Activated CD4-positive, alpha-beta T cell treated with anti-CD3 and anti-CD28 coated beads, Interleukin-2, amount 10 ng/mL, durations not matched to agents 24 days and 14 days (primary cell): ENCODE measurements at places on chromosomes 16 and 17. TPM values are rescaled to one million over a fixed set of nuclear protein-coding genes. Genes with fewer than 3 reads are reported as not detected.

Gene MEOX1
- 0.21 and 0.50 TPM in 2 replicates for total RNA-seq

Gene NUP85
- 125 and 136 TPM in 2 replicates for total RNA-seq

Gene CLEC19A
- total RNA-seq: not detected in 2 replicates

Gene MYCBPAP
- 3.5 TPM in 2 replicates for total RNA-seq

Gene ADCY9
- 8.9 and 9.6 TPM in 2 replicates for total RNA-seq

- H3K4me1 ChIP-seq: peaks cover 3% of the 10 kb centered on the region
- peaks cover 16% of the 10 kb centered on the region for H3K27me3 ChIP-seq
- no peak overlapping the region for H3K4me3 ChIP-seq
- DNase-seq: no peak
- no peak overlapping the region for H3K27ac ChIP-seq
Observed at GRCh38 chr17:46832331-46832821, 13.9 kb upstream of the WNT3 start.

DNA sequence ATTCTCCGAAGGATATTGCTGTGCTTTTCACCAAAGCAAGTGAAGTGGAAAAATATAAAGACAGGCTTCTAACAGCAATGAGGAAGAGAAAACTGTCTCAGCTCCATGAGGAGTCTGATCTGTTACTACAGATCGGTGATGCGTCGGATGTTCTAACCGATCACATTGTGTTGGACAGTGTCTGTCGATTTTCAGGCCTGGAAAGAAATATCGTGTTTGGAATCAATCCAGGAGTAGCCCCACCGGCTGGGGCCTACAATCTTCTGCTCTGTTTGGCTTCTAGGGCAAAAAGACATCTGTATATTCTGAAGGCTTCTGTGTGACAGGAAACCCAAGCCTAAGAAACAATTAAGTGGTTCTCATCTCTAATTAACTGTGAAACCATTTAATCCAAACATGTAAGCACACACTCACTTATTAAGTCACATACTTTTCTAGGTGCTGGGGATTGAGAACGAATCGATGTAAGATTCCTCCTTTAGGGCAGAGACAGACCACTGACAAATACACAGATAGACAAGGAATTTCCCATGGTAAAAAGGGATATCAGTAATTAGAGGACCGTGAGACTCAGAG lies 22.8 kb downstream of the SLFN5 start:
- peaks cover 28% of the 10 kb centered on the region for H3K4me1 ChIP-seq
- H3K4me3 ChIP-seq: no peak overlapping the region
- peak overlapping the region; percentile 67 for H3K27ac ChIP-seq
- DNase-seq: no peak
- H3K36me3 ChIP-seq: peaks cover 64% of the 10 kb centered on the region
- no peaks in the 10 kb centered on the region for H3K27me3 ChIP-seq

DNA sequence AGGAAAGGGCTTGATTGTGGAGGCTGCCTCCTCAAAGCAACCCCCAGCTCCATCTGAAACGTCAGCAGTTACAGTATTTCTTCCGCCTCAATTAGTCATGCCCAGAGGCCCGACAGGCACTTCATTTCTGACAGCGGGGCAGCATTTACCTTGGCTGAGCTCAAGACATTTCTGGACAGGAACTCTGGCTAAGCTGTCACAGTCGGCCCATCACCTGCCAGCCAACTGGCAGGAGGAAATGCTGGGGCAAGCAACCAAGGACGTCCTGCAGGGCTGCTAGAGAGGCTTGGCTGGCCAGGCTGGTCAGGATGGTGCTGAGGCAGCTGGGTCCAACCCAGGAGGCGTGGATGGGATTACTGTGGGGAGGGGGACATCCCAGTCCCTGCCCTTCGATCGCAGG lies 27.8 kb downstream of the PLXDC1 start:
- H3K27me3 ChIP-seq: no peaks in the 10 kb centered on the region
- H3K36me3 ChIP-seq: no peaks in the 10 kb centered on the region
- no peak overlapping the region for H3K4me3 ChIP-seq
- no peak for DNase-seq

DNA sequence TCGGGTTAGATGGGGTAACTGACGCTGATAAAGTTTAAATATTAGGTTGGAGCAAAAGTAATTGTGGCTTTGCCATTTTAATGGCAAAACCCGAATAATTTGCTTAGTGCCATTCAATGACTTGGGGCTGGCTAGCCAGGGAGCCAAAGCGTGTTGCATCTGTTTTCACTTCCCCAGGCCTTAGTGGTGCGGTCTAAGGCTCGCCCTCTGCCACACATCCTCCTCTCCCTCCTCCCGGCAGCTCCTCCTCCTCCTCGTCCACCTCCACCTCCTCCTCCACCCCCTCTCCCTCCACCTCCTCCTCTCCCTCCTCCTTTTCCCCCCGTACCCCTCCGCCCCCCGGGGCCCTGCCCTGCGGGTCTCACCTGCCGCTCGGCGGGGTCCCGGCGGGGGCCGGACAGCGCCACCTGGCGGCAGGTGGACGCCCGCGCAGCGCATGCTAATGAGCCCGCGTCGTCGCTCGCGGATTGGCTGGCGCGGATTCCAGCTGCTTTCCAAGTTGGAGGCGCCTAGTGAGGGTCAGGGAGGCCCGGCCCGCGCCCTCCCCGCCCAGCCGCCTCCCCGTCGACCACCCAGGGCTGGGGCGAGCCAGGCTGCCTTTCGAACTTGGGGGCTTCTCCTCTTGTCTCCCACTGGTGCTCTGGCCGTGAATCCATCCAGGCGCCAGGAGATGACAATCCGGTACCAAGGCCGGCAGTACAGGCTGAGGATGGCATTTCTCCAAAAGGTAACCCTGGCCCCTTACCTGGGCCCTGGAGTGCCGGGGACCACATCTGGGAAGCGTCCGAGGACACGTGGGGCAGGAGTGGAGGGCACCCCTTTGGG lies 36.6 kb upstream of the RGS9 start:
- H3K27ac ChIP-seq: peak overlapping the region; percentile 95
- peak; percentile 96 for DNase-seq
- peaks cover 21% of the 10 kb centered on the region for H3K4me1 ChIP-seq
- no peaks in the 10 kb centered on the region for H3K36me3 ChIP-seq

- no peaks in the 10 kb centered on the region for H3K4me1 ChIP-seq
- H3K27me3 ChIP-seq: no peaks in the 10 kb centered on the region
- peak; percentile 71 for DNase-seq
- no peak overlapping the region for H3K4me3 ChIP-seq
Observed at GRCh38 chr17:75625813-75626486, 7.3 kb upstream of the SMIM5 start.

GRCh38 chr16:50274326-50275097 lies 8.2 kb downstream of the ADCY7 start:
- H3K36me3 ChIP-seq: peaks cover 32% of the 10 kb centered on the region
- peak; percentile 83 for DNase-seq
- H3K4me3 ChIP-seq: peak overlapping the region; percentile 99
- peaks cover 84% of the 10 kb centered on the region for H3K4me1 ChIP-seq
- no peaks in the 10 kb centered on the region for H3K27me3 ChIP-seq
- H3K27ac ChIP-seq: peak overlapping the region; percentile 99

- H3K27ac ChIP-seq: no peak overlapping the region
- peaks cover 6% of the 10 kb centered on the region for H3K27me3 ChIP-seq
- no peak for DNase-seq
- H3K4me1 ChIP-seq: no peaks in the 10 kb centered on the region
Observed at GRCh38 chr17:63364387-63364786, 81.7 kb downstream of the CYB561 start.

DNA sequence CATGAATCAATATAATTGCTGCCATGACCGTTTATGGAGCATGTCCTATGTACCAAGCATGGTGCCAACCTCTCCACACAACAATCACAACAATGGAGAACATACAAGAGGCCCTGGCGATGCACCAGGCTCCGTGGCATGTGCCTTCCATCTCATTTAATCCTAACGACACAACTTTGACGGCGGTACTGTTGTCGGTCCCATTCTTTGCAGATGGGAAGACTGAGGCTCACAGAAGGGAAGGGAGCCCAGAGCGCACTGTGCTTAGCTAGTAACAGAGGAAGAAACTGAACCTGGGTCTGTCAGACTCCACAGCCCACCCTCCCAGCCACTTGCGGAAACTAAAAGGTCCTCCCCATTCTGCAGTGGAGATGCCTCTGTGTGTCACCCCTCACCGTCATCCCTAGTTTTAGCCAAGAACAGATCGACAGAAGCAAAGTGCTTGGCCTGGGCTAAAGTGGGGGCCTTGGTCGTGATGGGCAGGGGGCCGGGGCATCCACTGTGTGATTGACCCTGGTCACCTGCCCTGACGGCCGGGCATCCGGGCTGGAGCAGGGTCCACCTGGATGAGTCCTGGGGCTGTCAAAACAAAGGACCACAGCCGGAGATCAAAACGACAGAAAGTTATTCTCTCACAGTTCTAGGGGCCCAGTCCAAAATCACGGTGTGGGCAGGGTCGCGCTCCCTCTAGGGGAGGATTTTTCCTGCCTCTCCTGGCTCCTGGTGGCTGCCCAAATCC lies 183.9 kb downstream of the C16orf95 start:
- H3K4me1 ChIP-seq: no peaks in the 10 kb centered on the region
- H3K4me3 ChIP-seq: no peak overlapping the region
- no peaks in the 10 kb centered on the region for H3K36me3 ChIP-seq
- no peak for DNase-seq

- no peak for DNase-seq
- no peaks in the 10 kb centered on the region for H3K4me1 ChIP-seq
- H3K36me3 ChIP-seq: no peaks in the 10 kb centered on the region
- H3K27ac ChIP-seq: no peak overlapping the region
- peaks cover 26% of the 10 kb centered on the region for H3K27me3 ChIP-seq
Observed at GRCh38 chr16:2372684-2373083, 32.2 kb upstream of the ABCA3 start.

DNA sequence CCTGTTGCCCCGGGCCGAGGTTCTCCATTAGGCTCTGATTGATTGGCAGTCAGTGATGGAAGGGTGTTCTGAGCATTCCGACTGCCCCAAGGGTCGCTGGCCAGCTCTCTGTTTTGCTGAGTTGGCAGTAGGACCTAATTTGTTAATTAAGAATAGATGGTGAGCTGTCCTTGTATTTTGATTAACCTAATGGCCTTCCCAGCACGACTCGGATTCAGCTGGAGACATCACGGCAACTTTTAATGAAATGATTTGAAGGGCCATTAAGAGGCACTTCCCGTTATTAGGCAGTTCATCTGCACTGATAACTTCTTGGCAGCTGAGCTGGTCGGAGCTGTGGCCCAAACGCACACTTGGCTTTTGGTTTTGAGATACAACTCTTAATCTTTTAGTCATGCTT lies 74.2 kb downstream of the HAPSTR1 start:
- no peak overlapping the region for H3K27ac ChIP-seq
- no peaks in the 10 kb centered on the region for H3K27me3 ChIP-seq
- no peak for DNase-seq
- H3K4me1 ChIP-seq: no peaks in the 10 kb centered on the region
- no peak overlapping the region for H3K4me3 ChIP-seq
- no peaks in the 10 kb centered on the region for H3K36me3 ChIP-seq

DNA sequence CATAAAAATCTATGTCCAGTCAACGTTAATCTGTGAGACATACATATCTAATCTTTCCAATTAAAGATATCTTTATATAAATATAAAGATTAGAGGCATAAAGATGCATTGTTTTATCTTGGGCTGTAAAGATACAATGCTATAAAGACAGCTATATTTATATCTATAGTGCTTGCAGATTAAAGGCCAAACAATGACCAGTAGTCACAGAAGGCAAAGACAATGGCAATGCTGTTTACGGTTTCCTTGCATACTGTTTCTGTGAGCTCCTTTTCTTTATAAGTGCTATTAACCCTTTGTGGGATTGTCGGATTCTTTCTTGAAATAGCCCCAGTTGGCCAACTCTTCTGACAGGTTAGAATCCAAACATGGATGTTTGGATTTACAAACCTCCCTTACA lies 85.5 kb upstream of the SALL1 start:
- no peak for DNase-seq
- H3K4me3 ChIP-seq: no peak overlapping the region
- no peak overlapping the region for H3K27ac ChIP-seq
- no peaks in the 10 kb centered on the region for H3K27me3 ChIP-seq
- no peaks in the 10 kb centered on the region for H3K4me1 ChIP-seq
- no peaks in the 10 kb centered on the region for H3K36me3 ChIP-seq

GRCh38 chr17:44769647-44770084 lies 10.9 kb downstream of the ADAM11 start:
- no peak overlapping the region for H3K27ac ChIP-seq
- H3K4me3 ChIP-seq: no peak overlapping the region
- no peaks in the 10 kb centered on the region for H3K36me3 ChIP-seq
- DNase-seq: no peak
- H3K4me1 ChIP-seq: peaks cover 7% of the 10 kb centered on the region
- H3K27me3 ChIP-seq: peaks cover 4% of the 10 kb centered on the region

- H3K27ac ChIP-seq: no peak overlapping the region
- H3K4me1 ChIP-seq: peaks cover 2% of the 10 kb centered on the region
- DNase-seq: no peak
Observed at GRCh38 chr16:89050119-89050867, 43.4 kb upstream of the ACSF3 start.

GRCh38 chr16:74583926-74584666 lies 22.8 kb downstream of the GLG1 start:
- DNase-seq: no peak
- peaks cover 34% of the 10 kb centered on the region for H3K4me1 ChIP-seq
- no peaks in the 10 kb centered on the region for H3K27me3 ChIP-seq

DNA sequence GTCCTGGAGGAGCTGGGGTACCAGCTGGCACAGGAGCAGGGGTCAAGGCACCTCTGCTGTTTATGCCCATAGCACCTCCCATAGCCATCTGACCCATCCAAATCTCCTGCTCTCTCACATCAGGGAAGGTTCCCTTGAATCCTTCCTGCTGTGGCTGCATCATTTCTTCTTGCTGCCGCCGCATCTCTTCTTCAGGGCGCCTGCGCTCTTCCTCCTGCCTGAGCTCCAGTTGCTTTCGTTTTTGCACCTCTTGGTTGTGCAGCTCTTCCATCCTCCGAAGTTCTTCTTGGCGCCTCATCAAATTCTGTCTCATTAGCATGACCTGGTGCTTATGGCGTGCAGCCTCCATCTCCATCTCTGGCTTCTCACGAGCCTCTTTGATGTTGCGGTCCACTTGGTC lies 2.0 kb upstream of the NOB1 start:
- H3K27ac ChIP-seq: no peak overlapping the region
- H3K27me3 ChIP-seq: no peaks in the 10 kb centered on the region
- H3K4me3 ChIP-seq: no peak overlapping the region
- H3K36me3 ChIP-seq: peaks cover 24% of the 10 kb centered on the region

DNA sequence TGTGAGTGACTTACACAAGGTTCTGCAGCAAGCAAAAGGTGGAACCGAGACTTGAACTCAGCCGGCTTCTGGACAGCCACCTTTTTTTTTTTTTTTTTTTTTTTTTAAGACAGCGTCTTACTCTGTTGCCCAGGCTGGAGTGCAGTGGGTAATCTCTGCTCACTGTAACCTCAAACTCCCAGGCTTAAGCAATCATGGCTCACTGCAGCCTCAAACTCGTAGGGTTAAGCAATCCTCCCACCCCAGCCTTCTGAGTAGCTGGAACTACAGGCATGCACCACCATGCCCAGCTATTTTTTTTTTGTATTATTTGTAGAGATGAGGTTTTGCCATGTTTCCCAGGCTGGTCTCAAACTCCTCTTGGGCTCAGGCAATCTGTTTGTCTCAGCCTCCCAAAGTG lies 55.2 kb upstream of the GOT2 start:
- H3K27ac ChIP-seq: no peak overlapping the region
- H3K4me3 ChIP-seq: no peak overlapping the region

- H3K27me3 ChIP-seq: no peaks in the 10 kb centered on the region
- H3K36me3 ChIP-seq: no peaks in the 10 kb centered on the region
- H3K4me3 ChIP-seq: no peak overlapping the region
- H3K27ac ChIP-seq: no peak overlapping the region
Observed at GRCh38 chr17:27660436-27660835, 29.4 kb downstream of the LGALS9 start.

- H3K36me3 ChIP-seq: peaks cover 35% of the 10 kb centered on the region
- H3K4me3 ChIP-seq: peak overlapping the region; percentile 80
- H3K27ac ChIP-seq: peak overlapping the region; percentile 53
Observed at GRCh38 chr17:78170692-78171590, 2.6 kb downstream of the SYNGR2 start.

GRCh38 chr16:27154705-27155521 lies 48.4 kb upstream of the KDM8 start:
- H3K4me1 ChIP-seq: peaks cover 10% of the 10 kb centered on the region
- no peak overlapping the region for H3K27ac ChIP-seq
- H3K27me3 ChIP-seq: peaks cover 5% of the 10 kb centered on the region
- no peaks in the 10 kb centered on the region for H3K36me3 ChIP-seq
- H3K4me3 ChIP-seq: no peak overlapping the region
- peak; percentile 90 for DNase-seq
